NCI-H510A (cell line): ENCODE measurements at places on chromosomes 5 and 9.

GRCh38 chr5:16749626-16750025 lies 132.8 kb upstream of the RETREG1 start:
- DNase-seq = no peak

GRCh38 chr9:33192493-33193255 lies 25.5 kb upstream of the B4GALT1 start:
- DNase-seq = no peak

- DNase-seq = no peak
These were observed 784.6 kb upstream of the NUDT12 start for GRCh38 chr5:104347119-104347708.

DNA sequence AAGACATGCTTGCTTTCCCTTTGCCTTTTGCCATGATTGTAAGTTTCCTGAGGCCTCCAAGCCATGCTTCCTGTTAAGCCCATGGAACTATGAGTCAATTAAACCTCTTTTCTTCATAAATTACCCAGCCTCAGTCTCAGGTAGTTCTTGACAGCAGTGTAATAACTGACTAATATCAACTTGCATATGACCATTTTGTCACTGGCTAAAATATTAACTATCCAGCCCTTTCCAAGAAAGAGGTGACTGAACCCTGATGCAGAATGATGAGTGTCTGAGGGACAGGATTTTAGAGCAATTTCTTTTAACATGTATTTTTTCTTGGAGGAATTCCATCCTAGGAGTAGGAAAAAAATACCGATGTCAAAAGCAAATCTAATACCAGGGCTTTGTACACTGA lies 266.1 kb downstream of the SEMA5A start:
- DNase-seq = no peak
